DMS53 (cell line): ENCODE measurements at places on chromosomes 12 and 14.

GRCh38 chr12:54786081-54786480 lies 68.2 kb upstream of the MUCL1 start:
- no peak for DNase-seq

- DNase-seq: peak; percentile 58
These were observed 2.4 kb downstream of the DHH start for GRCh38 chr12:49092086-49092815.

- no peak for DNase-seq
These were observed 363.4 kb upstream of the ATP2B1 start for GRCh38 chr12:90071996-90072395.

DNA sequence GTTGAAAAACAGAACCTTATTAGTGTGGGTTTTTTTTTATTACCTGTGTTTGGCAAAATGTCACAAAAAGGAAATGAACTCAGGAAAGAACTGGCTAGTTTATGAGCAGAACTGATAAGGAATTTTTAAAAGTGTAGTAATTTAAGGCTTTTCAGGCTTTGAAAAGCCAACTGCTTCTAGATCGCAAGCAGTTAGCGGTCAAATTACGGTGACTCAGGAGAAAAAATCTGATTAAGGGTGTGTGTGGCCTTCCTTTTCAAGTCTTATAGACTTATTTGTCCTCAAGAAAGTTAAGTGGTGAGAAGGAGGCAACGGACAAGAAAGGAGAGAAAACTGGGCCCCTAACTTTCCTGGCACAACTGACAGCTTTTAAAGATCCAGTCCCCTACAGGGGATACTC lies 33.4 kb downstream of the PDZRN4 start:
- DNase-seq: no peak

- DNase-seq: no peak
These were observed 28.5 kb downstream of the KLC1 start for GRCh38 chr14:103657471-103657870.

- no peak for DNase-seq
These were observed 971.7 kb downstream of the FLRT2 start for GRCh38 chr14:86501611-86502010.

- DNase-seq: no peak
These were observed 156.1 kb upstream of the FSCB start for GRCh38 chr14:44663136-44663535.

DNA sequence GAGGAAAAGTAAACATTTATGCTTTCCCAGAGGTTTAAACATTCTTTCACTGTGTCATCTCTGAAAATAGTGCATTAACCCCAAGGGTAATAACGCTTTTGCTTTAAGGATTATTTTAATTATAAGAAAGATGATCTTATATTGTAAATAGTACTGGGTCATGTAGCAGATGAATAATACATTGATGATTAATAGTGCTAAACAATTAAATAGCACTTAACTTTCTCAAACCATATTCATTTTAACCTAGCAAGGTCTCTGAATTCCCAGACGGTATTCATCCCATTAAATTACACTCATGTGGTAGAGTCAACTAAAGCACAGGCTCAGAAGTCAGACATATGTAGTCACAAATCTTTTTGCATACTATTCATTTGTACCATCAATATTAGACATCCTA lies 115.6 kb upstream of the FAR2 start:
- DNase-seq: no peak

DNA sequence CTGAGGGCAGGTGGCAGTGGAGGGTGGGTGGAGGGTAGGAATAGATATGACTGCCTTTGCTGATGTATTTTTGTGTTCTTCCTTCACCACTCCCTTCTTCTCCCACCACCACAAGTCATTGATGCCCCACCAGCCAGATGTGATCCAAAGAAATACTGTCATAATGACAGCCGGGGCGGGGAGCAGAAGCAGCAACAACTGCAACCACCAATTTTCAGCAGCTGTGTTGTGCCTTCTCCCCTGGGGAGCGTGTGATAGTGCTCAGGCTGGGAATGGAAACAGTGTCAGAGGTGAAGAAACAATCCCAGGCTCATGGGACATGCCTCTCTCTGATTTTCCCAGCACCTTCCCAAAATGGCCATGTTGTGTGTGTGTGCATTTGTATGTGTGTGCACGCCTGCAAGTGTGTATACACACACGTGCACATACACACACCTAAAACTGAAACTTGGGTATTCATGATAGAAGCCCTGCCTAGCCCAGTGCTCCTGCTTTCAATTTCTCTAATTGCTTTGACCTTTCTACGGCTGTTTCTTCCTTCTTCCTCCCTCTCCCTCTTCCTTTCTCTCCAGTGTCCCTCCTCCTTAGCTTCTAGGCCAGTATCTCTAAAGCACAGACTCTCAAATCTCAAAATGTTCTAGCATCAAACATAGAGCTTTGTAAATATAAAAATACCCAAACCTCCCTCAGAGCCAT lies 299.2 kb upstream of the FKBP4 start:
- DNase-seq: no peak

DNA sequence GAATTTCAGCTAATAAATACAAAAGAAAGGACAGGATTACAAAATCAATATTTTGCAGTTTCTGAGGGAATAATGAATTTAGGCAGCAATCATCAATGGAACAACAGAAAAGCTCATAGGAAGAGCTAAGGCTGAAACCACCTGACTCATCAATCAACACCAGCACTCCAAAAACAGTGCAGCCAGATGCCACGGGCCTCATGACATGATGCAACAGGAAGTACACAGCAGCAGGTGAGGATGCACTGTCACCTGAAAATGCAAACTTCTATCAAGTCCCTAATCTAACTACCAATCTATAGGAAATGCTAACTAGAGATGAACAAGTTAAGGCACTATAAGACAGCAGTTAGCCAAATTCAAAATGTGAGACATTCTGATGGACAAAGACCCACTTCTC lies 21.7 kb downstream of the GNS start:
- peak; percentile 97 for DNase-seq

DNA sequence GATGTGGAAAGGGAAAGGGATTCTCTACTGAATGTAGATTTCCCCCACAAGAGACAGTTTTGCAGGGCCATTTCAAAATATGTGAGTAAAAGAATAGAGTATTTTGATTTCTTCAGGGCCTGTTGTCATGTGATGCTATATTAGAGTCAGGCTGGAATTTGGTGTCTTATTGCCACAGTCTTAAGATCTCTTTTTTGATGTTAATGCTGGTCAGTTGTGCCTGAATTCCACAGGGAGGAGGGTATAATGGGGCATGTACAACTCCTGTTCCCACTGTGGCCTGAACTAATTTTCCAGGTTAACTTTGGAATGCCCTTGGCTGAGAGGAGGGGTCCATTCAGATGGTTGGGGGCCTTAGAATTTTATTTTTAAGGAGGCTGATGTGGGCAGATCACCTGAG lies 111.0 kb upstream of the MAX start:
- no peak for DNase-seq

DNA sequence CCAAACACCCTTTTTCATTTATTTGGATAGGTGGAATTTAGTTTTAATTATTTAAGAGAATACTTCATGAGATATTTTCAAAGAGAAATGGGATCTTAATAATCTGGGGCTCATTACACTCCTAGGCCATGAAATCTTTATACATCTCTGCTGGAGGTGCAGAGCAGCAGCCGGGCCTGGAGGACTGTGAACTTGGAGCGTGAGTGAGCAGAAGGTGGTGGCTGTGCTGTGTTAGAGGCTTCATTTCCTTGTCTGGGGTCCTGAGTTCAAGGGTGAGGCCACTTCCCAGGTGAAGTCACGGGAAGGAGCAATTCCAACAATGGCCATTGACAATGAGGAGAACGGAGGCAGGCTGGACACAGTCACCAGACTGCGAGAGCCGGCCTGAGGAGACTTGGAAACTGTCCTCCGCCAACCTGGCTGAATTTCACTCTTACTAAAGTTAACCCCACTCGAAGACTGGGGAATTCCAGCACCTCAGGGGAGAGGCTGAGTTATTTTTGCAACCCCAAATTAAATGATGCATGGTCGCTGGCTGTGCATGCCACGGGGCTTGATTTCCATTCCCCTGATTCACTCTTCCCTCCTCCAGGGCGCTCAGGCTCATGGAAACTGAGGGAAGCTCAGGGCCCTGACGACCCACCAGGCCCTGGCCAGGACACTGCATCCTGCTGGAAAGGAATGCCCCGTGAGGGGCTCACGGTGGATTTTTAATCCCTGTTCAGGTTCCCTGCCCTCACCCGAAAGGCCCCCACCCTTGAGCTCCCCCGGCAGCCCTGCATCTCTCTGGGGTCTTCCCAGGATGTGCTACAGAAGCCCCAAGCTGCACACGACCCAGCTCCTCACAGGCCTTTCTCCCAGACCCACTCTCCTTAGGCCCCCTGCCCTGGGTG lies 22.6 kb upstream of the TRAF3 start:
- no peak for DNase-seq

DNA sequence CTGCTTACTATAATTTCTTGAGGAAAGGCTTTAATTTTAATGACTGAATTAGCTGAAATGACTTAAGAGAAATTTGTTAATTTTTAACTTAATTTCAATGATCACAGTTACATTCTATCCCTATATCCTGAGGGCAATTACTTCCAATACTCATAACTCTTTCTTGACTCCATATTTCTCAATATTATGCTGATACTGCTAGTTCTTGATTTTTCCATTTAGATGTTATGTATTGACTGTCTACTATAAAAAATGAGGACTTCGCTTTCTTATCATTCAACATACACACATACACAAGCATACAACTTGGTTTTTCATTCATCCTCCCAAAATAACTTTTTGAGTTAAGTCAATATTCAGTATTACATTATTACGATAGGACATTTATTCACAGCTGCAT lies 176.2 kb downstream of the PHLDA1 start:
- DNase-seq: no peak

- peak; percentile 65 for DNase-seq
These were observed 133.1 kb downstream of the PRIMA1 start for GRCh38 chr14:93655078-93655750.

- no peak for DNase-seq
These were observed 218.2 kb downstream of the PTPRO start for GRCh38 chr12:15540469-15540872.

DNA sequence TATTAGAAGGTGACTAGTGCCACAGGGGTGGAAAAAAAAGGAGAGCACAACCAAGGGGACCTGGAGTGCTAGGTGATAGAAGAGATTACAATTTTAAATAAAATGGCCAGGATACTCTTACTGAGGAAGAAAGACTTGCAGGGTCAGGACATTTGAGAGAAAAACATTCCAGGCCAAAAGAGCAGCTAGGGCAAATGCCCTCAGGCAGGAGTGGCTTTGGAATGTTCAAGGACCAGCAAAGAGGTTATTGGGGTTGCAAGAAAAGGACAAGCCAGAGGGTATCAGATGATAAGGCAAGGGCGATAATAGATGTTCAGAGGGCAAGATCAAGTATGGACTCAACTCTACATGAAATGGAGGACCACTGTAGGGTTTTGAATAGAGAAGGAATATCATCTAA lies 146.4 kb downstream of the KIF21A start:
- no peak for DNase-seq

DNA sequence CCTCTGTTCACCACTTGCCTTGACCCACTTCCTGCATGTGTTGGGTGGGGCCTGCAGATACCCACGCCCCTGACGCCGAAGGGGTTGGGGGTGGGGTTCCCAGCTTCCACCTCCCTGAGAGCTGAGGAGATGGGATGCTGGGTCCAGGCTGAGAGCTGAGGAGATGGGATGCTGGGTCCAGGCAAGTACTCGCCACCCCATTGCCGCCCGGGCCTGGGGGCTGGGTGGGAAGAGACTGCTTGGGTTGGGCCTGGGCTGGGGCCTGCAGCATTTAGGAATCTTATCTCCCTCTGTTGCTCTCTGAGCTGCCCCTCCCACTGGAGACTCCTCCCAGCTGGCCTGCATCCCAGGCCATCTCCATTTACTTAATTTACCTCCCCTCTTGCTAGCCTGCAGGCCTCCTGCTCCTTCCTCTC lies 17.4 kb downstream of the TEAD4 start:
- no peak for DNase-seq

- no peak for DNase-seq
These were observed 2.3 kb upstream of the CLEC1A start for GRCh38 chr12:10101042-10101579.

DNA sequence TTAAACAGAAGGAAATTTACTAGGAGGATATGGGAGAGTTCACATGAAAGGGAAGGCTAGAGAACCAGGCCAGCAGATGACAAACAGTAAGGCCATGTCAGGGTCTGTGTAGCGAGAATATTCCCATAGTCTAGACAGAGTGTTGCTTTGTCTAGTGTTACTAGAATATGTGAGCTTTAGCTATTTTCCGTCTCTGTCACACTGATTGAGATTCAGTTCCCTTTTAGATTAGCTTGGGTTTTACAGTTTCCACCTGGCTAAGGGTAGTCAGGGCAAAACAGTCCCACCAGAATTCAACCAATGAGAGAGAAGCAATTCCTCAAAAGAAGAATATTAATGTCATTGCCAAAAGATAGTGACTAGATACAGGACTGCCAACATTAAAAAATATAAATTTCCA lies 82.8 kb upstream of the MDM1 start:
- no peak for DNase-seq
